ENCODE measurements at places on chromosomes 4 and X.

DNA sequence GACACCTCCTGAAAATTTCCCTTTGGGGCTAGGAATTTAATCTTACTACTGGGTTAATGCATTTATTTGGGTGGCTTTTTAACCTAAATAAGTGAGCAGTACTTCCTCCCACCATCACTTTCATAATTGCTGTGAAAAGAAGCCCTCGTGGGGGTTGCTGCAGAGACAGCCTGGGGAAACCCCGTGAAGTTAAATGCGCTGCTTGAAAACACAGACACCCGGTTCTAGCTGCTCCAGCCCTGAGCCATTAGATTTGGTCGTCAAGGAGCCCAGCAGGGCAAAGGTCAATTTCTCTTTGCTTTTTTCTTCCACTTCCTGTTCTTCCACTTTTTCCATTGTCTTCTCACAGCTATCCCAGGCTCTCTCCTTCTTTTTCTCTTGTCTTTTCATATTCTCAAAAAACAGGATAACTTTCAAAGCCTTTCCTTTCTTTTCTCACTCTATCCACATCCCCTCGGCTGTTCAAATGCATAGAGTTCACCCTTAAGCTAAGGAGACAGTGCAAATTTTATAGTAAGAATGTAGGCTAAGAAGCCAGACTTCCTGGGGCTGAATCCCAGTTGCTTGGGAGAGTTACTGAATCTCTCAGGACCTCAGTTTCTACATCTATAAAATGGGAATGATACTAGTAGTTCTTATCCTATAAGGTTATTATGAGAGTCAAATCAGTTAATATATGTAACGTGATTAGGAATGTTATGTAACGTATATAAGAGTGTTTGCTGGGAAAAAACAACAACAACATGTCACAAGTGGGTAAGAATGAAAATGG lies 91.5 kb upstream of the ZNF827 start:
- no peak for DNase-seq

GRCh38 chr4:188008377-188008776 lies 12.8 kb downstream of the ZFP42 start:
- DNase-seq, result no peak

DNA sequence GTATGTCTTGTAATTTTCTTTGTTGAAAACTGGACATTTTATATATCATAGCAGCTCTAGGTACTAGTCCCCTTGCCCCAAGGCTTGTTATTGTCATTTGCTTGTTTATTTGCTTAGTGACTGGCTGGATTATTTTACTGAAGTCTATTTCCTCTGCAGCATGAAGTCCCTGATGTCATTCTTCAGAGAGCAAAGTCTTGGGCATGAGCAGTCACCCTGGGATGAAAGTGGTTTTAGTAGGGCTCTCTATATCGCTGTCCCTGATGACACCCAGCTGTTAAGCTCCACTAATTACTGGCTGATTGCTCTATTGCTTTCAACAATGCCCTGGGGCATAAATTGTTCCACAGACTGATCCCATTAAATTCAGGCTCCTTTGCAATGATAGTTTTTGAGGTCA lies 113.5 kb upstream of the USP9X start:
- DNase-seq, result no peak

- no peak for DNase-seq
Observed at GRCh38 chr4:2934077-2934812, 29.0 kb downstream of the NOP14 start.

DNA sequence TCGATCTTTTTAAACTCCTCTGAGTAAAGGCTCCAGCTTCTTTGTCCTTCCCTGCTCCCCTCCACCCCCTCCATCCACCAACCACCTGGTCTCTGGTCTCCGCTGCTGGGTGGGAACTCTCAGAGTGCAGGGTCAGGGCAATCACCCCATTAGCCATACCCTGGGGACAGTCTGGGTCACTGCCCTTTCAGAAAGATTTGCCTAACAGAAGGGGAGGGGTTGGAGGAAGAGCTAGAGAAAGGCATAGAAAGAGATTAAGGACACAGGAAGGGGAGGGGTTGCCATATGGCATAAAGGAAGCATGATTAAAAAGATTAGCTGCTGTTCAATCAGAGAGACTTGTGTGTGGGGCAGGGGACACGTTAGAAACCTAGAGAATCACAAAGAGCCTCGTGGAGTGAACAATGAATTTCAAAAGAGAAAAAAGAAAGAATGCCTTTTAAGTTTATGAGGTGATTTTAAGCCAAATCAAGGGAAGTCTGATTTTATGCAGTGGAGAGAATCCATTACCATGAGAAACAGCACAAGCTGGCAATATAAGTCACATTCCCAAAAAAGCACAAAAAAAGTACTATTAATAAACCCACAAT lies 115.5 kb upstream of the ACSL4 start:
- no peak for DNase-seq

- DNase-seq, result no peak
Observed at GRCh38 chr4:66123190-66123589, 452.9 kb upstream of the EPHA5 start.

- no peak for DNase-seq
Observed at GRCh38 chrX:150805736-150806135, 92.7 kb downstream of the CD99L2 start.

GRCh38 chrX:55638933-55639332 lies 15.7 kb downstream of the FOXR2 start:
- no peak for DNase-seq

- no peak for DNase-seq
Observed at GRCh38 chrX:41137589-41137988, 52.3 kb downstream of the USP9X start.

DNA sequence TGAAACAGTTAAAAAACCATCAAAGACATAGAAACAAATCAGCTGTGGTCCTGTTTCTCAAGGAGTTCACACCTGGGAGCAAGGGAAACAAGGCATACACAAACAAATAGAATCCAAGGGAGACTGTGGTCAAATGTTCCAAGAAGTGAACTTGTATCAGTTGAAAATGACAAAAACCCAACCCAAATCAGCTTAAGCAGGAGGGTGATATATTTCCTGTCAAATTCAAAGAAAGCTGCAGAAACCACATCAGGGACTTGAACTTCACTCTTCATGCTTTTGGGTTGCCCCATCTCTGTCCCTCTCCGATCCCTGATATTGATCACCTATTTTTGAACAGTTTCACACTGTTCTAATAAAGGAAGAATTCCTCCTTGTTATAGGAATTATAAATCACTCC lies 148.6 kb upstream of the FMR1 start:
- no peak for DNase-seq

- no peak for DNase-seq
Observed at GRCh38 chr4:158020734-158021346, 152.0 kb downstream of the GASK1B start.

DNA sequence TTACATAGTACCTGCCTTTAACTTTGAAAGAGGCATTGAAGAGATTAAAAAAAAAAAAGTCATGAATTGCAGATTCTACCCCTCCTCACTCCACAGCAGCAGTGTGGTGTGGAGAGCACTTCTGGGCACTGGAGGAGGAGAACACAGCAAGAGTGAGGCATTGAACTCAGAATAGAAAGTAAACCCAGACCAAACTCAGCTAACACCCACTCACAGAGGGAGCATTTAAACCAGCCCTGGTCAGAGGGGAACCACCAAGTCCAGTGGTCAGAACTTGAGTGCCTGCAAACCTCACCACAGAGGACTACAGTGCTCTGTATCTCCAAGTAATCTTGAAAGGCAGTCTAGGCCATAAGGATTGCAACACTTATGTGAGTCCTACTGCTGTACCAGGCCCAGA lies 15.6 kb upstream of the UGT2A1 start:
- no peak for DNase-seq

DNA sequence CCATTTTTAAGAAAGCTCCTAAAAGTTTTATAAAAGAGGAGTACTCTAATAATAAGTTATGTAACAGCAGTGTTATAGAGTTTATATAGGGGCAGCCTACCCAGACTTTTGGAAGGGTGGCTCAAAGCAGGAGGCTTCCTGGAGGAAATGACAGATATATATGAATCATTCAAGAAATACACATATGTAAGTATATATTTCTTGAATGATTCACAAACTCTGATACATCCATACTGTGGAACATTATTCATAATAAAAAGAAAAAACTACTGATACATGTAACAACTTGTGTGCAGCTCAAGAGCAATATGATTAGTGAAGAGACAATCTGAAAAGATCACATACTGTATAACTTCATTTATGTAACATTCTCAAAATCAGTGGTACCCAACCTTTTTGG lies 166.2 kb downstream of the WDFY3 start:
- DNase-seq, result no peak

- no peak for DNase-seq
Observed at GRCh38 chr4:22932326-22932725, 239.6 kb downstream of the GBA3 start.

DNA sequence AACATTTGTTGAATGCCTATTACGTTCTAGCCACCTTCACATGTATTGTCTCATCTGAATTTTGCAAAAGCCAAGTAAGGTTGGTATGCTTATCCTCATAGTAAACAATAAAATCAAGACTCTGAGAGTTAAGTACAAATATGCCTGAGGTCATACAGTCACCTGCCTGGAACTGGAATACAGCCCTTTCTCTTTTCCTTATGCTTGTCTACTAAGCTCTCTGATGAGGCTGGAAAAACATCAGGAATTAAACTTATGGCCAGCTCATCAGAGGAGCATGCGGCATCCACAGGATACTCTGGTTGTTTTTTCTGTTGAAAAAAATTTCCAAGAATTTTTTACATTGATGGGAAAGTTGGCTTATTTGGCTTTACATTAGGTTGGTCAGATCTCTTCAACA lies 35.5 kb downstream of the NCAPG start:
- no peak for DNase-seq

- DNase-seq, result no peak
Observed at GRCh38 chrX:71504346-71504745, 28.6 kb upstream of the OGT start.

GRCh38 chrX:42025861-42026260 lies 102.5 kb upstream of the CASK start:
- no peak for DNase-seq

DNA sequence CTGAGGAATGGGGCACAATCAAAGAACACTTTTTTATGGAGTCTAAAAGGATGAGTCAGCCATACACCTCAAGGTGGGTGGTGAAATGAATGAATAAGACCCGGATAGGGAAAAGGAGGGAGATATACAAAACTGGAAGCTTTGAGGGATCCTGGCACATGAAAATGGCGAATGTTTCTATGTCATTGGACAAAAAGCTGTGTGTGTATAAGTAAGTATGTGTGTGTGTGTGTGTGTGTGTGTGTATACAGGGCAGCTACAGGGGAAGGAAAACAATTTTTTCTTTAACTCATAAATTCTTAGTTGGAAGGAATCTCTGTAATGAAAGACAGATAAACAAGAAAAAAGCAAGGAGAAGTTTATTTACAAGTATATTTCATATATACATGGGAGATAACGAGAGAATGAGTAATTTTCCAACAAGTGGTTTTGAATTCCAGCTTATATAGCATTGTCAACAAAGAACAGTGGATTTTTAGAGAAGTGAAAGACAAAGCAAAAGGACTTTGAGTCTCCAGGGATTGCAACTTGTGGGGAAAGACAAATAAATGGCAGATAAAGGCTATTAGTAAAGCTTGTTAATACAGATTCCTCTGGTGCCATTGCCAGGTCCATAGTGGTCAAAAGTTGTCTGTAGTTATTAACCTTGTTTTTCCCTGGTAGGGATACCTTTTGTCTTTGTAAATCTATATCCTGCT lies 99.7 kb downstream of the MMRN1 start:
- DNase-seq, result no peak

GRCh38 chr4:154631828-154632227 lies 19.4 kb upstream of the FGG start:
- DNase-seq, result no peak

DNA sequence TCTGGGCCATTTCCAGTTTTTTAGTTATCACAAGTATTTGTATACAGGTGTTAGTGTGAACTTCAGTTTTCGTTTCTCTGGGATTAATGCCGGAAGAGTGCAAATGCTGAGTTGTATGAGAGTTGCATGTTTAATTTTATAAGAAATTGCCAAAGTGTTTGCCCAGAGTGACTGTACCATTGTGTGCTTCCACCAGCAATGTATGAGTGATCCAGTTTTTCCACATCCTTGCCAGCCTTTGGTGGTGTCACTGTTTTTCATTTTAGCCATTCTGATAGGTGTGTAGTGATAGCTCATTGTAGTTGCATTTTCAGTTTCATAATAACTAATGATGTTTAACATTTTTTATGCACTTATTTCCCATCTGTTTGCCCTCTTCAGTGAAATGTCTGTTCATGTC lies 18.4 kb downstream of the PLS3 start:
- no peak for DNase-seq

GRCh38 chrX:37746951-37747350 lies 32.9 kb upstream of the CYBB start:
- DNase-seq, result no peak

- no peak for DNase-seq
Observed at GRCh38 chr4:55407119-55407518, 11.4 kb downstream of the TMEM165 start.

Data from stimulated activated CD8-positive, alpha-beta memory T cell treated with anti-CD3 and anti-CD28 coated beads, Interleukin-7, amount 100 ng/mL, for 24 hours (primary cell).